A549 treated with CpdA at 1 μM for 4 hours (cell line): ENCODE measurements at places on chromosomes 11 and 22. TPM values are rescaled to one million over a fixed set of nuclear protein-coding genes. Genes with fewer than 3 reads are reported as not detected.

PKDREJ gene
- total RNA-seq, result not detected in 5 replicates

ADM gene
- total RNA-seq, result 67.4 to 127 TPM (median 82.1 TPM) in 5 replicates

APOA1 gene
- total RNA-seq, result 0.23 to 0.96 TPM (median 0.33 TPM) in 4 of 5 replicates, not detected in the other

TRPM5 gene
- total RNA-seq, result not detected in 5 replicates

ACTN3 gene
- 0.01 TPM in 1 of 5 replicates, not detected in the others for total RNA-seq

IL18 gene
- total RNA-seq, result 83.8 to 101 TPM (median 94.5 TPM) in 5 replicates

PGM2L1 gene
- 7.8 to 13.6 TPM (median 13.0 TPM) in 5 replicates for total RNA-seq

AP2A2 gene
- total RNA-seq, result 32.1 to 39.7 TPM (median 36.5 TPM) in 5 replicates

DGCR8 gene
- total RNA-seq, result 19.8 to 23.0 TPM (median 21.0 TPM) in 5 replicates

CACNA1I gene
- total RNA-seq, result 0.02 to 0.05 TPM (median 0.03 TPM) in 5 replicates

WT1 gene
- 5.7 to 6.9 TPM (median 6.2 TPM) in 5 replicates for total RNA-seq

ZNRF3 gene
- 5.0 to 5.9 TPM (median 5.5 TPM) in 5 replicates for total RNA-seq

VWA5A gene
- 0.22 to 0.37 TPM (median 0.30 TPM) in 5 replicates for total RNA-seq

LRRC10B gene
- 0.08 to 0.20 TPM (median 0.16 TPM) in 5 replicates for total RNA-seq

ABCC8 gene
- 1.3 to 2.2 TPM (median 1.5 TPM) in 5 replicates for total RNA-seq

RFPL2 gene
- total RNA-seq, result 0.09 to 0.30 TPM (median 0.20 TPM) in 5 replicates

P2RY6 gene
- 7.5 to 17.6 TPM (median 14.1 TPM) in 5 replicates for total RNA-seq

SPI1 gene
- 0.11 TPM in 1 of 5 replicates, not detected in the others for total RNA-seq

CLP1 gene
- 28.0 to 33.4 TPM (median 30.8 TPM) in 5 replicates for total RNA-seq

GLB1L3 gene
- not detected in 5 replicates for total RNA-seq

OR4S2 gene
- total RNA-seq, result not detected in 5 replicates

TMEM45B gene
- 0.06 to 0.10 TPM (median 0.08 TPM) in 3 of 5 replicates, not detected in the others for total RNA-seq

PRR5L gene
- total RNA-seq, result 7.9 to 15.3 TPM (median 11.0 TPM) in 5 replicates

NXPE2 gene
- not detected in 5 replicates for total RNA-seq

SLC6A5 gene
- not detected in 5 replicates for total RNA-seq
